ENCODE measurements at places on chromosomes 12 and 14. TPM values are rescaled to one million over a fixed set of nuclear protein-coding genes. Genes with fewer than 3 reads are reported as not detected.

DNA sequence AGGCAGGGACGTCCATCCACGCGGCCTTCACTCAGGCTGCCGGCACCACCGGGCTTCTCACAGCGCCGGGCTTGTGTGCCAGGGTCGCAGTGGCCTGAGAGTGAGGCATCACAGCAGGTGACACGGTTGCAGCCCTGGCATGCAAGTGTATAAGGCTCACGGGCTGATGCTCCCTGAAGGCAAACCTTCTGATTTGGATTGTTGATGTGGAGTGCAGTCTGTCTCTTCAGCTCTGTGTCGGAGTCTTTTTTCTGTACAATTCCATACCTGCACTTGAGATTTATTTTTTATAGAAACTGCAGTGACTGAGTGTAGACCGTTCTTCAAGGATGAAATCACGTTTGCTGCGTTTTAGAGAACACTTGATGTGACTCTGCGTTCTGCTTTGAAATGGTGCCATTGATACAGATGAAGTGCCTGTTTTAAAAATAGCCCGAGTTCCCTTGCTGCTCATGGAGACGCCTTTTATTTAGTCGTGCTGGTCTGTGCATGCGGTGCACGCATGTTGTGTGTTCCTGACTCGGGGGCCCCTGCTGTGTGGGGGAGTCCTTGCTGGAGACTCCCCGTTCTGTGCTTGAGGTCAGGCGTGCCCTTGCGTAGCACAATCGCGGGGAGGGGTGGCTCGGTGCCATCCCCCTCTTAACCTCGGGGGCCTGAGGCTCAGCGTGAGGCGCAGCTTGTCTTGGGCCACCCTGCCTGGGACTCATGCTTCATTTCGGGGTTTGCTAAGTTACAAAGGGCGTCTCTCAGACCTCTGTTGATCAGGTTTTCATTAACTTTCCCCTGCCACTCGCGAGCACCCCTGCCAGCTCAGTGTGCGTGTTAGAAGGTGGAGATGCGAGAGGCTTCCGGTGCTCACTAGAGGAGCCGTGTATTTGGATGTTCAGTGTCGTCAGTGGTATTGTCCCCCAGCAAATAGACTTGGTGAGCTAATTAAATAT, 21.6 kb upstream of the AMN start:
- H3K4me1 ChIP-seq = no peaks in the 10 kb centered on the region
- H3K27me3 ChIP-seq = no peaks in the 10 kb centered on the region
- H3K4me3 ChIP-seq = no peak overlapping the region
- no peak for DNase-seq
- peaks cover under 1% of the 10 kb centered on the region for H3K36me3 ChIP-seq

DNA sequence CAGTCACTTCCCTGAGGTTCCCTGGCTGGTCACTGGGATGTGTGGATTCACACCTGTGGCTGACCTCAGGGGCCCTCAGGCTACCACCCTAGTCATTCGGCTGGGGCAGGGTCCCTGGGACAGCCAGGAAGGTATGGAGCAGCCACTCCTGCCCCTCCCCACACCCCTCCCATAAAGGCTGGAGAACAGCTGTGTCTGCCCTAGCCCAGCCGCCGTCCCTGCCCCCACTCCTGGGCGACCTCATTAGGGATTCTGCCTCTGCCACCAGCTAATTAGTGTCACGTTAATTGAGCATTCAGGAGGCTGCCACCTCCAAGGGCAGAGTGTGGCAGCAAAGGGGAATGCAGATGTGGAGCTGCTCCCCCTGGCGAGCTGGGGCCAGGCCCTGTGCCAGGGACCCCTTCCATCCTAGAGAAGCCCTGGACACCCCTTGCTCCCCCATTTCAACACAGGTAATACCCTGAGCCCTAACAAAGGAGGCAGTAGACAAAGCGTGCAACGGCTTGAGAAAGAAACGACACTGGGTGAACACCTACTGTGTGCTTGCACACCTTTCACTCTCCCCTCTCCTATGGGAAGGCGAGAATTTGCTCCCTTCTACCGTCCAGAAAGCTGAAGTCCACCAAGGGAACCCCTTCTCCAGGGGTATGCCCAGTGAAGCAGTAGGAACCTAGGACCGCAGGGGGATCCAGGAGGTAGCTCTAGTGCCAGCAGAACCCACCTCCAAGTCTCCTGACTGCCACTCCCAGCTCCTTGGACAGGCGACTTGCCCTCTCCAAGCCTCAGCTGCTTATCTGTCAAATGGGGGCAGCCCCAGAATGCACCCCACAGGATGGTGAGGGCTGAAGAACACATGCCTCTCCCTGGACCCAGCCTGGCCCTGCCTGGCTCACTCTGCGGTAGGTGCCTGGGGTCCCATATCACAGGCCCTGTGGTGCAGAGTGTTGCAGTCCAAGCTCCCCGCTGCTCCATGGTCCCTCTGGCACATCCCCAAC, 45.1 kb downstream of the FAM222A start:
- no peaks in the 10 kb centered on the region for H3K36me3 ChIP-seq
- H3K27me3 ChIP-seq = no peaks in the 10 kb centered on the region
- peaks cover 23% of the 10 kb centered on the region for H3K4me1 ChIP-seq
- no peak overlapping the region for H3K27ac ChIP-seq

C12orf50 gene
- not detected for total RNA-seq

IL26 gene
- total RNA-seq = not detected

NFYB gene
- 64.2 TPM for total RNA-seq

CLEC12A gene
- total RNA-seq = not detected
